ENCODE measurements at places on chromosomes 2 and 18.

DNA sequence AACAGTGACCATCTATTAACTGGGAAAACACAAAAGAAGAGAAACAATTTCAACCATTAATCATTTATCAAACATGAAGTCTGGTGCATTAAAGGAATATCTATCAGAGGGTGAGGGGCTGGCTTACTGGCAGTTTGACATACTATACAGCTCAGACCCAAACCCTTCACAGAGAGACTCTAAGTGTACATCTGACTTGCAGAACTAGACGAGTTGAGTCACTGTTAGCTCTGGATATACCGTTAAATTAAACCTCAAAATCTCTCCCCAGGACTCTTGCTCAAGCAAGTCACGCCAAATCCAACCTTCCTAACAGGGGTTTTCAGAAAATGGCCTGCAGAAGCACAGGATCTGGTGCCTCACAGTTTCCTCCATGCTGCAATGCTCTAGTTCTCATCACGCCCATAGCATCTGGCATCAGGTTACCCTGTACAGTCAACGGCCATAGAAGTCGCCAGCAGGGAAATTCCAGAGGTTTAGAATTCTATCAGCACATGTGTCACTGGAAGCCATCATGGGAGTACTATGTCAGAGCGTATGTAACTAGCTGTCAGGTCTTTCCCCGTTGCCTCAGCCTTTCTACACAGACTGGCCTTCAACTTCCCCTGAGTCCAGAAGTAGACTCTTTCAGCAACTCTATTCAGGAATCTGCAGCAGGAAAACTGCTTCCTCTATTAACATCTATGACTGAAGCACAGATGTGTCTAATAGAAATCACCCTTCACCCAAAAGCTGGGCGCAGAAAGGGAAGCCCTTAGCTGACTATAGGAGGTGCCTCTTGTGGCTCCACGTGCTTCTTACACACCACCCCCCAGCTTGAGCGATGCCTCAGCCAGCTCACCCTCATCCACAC, 9.3 kb downstream of the TGOLN2 start:
- no peak for DNase-seq

- no peak for DNase-seq
Measured at GRCh38 chr18:24026457-24026856, 11.9 kb downstream of the TTC39C start.

DNA sequence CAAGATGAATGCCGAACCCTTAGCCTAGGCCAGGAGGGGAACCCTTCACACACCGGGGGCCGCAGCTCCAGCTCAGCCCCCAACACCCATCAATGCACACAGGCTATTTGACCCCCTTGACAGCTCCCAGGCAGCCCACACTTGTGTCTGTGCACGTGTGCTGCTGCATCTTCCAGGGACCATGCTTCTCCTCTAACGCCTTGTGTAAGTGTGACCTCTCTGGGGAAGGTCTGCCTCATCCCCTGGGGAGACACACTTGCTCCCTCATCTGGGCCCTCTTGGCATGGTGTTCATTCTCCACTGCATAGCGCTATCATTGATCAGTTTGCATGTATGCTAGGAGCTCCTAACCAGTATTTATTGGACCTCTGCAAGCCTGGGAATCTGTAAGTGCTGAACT, 120.0 kb upstream of the FHL2 start:
- DNase-seq, result no peak

GRCh38 chr2:28276076-28276618, 116.5 kb upstream of the FOSL2 start:
- DNase-seq, result peak; percentile 99

Measured in RCC 7860 (cell line).